Pulmonary artery endothelial cell (primary cell): ENCODE measurements at places on chromosomes 5 and 9.

DNA sequence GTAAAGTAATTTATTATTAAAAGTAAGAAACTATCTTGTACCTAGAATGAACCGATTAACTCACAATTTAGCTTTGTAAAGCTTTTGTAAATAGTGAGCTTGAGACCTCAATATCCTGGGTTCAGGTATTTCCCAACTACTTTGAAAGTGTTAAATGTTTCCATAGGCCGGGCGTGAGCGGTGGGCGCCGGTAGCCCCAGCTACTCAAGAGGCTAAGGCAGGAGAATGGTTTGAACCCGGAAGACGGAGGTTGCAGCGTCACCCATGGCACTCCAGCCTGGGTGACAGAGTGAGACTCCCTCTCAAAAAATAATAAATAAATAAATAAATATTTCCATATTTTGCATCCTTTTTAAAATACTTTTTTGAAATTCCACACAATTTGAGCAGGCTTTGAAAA lies 1.5 kb upstream of the ANKH start:
- DNase-seq: no peak

DNA sequence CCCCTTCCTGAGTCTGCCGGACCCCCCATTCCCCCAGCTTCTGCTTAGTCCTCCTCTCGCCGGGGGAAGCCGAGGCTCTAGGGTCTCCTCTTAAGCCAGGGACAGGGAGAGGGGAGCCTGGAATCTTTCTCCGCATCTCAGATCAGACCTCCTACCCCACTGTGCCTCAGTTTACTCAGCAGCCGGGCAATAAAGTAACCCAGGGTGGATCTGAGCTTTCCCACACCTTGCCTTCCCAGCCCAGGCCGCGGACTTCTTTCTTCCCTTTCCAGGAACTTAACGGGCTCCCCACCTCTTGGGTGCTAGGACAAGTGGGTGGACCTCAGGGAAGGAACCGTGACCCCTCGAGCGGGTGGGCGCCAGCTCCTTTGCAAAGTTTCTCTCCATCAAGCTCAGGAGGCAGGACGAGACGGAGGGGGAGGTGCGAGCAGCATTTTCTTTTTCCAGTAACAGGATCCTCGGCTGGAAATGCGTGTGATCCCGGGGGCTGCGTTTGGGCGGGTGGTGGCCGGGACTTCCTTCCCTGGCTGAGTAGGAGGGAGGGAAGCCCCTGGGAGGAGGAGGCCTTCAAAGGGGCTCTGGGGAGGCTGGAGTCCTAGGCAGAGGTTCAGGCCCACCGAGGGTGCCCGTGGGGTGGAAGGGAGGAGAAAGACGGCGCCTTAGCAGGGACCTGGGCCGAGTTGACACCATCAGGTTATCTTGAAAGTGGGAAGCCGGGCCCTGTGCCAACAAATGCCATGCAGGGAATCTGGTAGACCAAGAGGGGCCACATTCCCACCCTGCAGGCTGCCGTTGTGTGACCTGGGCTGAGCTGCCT lies 795 bp downstream of the DAB2IP start:
- DNase-seq: no peak

DNA sequence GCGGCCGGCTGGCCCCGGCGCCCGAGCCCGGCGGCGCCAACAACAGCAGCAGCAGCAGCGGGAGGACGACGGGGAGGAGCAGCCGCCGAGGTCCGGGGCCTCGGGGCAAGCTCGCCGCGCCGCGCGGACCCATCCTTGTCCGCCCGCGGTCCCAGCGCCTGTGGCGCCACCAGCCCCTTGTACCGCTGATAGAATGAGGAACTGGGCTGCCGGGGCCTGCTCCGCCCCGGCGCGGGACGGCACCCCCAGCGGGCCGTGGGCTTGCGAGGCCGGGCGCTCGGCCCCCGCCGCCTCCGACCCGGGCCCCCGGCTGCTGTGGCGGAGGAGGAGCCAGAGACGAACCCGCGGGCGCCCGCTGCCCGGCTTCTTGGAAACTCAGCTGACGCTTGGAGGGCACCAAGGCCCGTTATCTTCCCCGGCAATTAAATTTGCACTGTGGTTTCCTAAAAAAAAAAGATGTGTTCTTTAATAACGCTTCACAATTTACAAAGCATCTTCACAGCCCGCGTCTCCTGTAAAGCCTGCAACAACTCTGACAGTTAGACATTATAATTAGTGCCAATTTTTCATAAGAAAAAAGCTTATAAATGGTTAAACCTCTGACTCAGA lies at the start of gene ARSB:
Gene ARSB, minus strand, starts transcription at position 195 of the 609 bp plus-strand sequence. Its CDS starts 62 bp downstream, at position 133.
- DNase-seq: no peak

DNA sequence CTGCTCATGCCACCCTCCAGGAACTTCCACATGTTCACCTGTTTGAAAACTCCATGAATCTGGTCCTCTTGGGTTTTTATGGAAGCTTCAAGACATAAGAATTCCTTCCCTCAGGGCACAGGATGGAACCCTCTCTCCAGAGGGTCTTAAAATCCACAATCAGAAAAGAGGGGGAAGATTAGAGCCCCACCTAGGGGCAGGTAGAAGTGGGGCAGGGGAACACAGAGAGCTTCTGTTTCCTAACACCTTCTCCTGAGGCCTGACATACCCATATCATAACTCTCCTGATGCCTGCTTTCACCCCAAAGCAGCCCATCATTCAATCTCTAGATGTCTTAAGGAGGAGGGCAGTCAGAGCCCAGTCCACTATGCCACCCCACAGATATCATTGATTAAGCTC lies 1087.7 kb upstream of the ARRDC3 start:
- DNase-seq: no peak

DNA sequence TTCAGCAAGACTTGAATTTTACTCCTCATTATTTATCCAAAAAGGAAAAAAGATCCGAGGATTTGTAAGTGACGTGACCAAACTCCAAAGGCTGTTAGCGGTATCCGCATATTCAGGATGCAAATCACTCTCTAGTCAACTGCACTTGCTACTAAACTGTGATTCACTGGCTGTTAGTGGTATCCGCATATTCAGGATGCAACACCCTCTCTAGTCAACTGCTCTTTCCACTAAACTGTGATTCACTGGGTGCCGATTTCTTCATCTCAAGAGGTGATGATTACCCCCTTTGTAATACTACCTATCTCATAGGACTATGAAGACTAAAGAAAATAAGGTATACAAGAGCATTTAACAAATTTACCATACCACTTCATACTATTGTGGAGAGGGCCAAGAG lies 5.7 kb downstream of the MAPKAP1 start:
- no peak for DNase-seq

DNA sequence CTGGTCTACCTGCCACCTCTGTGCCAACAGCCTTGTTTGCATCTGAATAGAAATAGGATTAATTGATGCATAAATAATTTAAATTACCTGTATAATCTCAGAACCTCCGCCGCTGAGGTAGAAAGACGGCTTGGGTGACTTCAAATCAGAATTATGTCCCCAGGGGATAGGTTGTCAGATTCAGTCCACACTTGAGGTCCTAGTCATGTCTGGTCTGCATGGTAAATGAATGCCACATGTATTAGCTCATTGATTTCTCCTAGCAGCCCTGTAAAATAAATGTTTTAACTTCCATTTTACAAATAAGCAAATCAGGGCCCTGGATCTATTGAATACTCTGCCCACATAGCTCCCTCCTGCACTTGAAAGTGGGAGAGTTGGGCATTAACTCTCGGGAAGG lies 368.0 kb upstream of the WWC1 start:
- DNase-seq: no peak

DNA sequence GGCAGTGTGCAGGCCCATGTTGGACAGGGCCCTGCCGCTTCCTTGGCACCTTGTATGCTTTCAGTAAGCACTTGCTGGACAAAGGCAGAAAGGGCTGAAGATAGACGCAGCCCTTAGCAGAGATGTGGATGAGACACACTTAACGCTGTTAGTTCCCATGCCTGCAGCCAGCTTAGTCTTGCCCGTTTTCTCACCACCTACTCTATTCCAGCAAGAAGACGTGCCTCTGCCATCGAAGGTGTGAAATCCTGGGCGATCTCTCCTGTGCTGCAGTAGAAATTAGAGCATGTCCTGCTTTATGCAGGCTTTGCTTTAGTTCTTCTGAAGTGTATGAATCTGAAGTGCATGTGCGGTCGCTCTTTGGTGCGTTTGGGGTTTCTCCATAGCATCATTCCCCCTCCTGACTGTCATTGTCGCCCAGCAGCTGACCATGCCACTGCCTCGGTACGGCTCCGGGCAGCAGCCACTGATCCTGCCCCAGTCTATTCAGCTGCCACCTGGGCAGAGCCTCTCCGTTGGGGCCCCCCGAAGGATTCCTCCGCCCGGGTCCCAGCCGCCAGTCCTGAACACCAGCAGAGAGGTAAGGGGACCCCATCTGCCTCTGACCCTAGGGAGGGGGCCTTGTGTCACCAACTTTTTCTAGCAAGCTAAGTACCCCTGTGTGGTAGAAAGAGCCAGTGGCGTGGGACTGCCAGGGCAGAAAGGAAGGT lies 11.6 kb upstream of the POMT1 start:
- no peak for DNase-seq
